Mesothelial cell of epicardium (in vitro differentiated cells): ENCODE measurements at places on chromosomes 7 and 10.

- no peak overlapping the region for H3K27ac ChIP-seq
- H3K36me3 ChIP-seq = no peaks in the 10 kb centered on the region
- peaks cover 2% of the 10 kb centered on the region for H3K27me3 ChIP-seq
- no peak overlapping the region for H3K4me3 ChIP-seq
These were observed 19.5 kb upstream of the GRIFIN start for GRCh38 chr7:2495418-2496299.

DNA sequence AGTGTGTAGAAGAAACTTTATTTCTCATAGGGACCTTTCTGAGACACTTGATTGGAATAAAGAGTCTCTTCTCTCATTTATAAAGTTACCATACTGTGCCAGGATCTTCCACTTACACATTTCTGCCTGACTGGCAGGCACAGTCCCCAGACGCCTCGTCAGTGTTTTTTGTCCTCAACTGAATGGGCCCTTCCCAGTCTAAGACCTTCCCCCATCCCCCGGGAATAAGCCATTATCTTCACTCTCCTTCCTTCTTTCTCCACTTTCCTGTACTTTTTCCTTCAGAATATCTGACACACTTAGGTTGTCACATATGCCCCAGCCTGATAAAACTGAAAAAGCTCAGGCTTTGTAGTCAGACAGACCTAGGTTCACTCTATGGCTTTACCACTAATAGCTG, 35.3 kb upstream of the KCNIP2 start:
- no peak overlapping the region for H3K4me3 ChIP-seq
- no peaks in the 10 kb centered on the region for H3K27me3 ChIP-seq
- H3K27ac ChIP-seq = no peak overlapping the region

DNA sequence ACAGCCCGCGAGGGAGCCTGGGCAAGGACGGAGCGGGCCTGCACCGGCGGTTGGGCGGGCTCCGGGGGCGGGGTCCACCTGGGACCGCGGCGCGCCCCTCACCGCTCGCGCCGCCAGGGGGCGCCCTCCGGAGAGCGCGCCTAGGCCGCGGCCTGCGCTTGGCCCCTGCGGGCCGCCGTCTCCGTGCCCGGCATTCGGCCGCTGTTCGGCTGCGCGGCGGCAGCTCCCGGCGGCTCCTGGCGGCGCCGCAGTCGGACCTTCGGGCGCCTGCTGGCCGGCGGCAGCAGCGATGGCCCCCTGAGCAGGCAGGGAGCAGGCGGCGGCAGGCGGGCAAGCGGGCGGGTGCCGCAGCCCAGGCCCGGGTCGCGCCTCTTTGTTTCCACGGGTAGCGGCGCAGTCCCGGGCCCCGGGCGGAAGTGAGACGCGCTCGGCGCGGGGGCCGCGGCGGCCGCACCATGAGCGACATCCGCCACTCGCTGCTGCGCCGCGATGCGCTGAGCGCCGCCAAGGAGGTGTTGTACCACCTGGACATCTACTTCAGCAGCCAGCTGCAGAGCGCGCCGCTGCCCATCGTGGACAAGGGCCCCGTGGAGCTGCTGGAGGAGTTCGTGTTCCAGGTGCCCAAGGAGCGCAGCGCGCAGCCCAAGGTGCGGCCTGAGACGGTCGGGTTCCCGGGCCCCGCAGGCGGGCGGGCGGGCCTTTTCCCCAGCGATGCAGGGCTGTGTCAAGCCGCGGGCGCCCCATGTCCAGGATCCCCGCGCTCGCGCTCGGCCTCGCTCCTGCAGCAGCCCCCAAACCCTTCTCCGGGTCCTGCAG, at the start of gene INTS15:
Gene INTS15 (plus strand): TSS at position 193 of the 816 bp plus-strand sequence. CDS start 263 bp downstream, at position 456.
- peak within 1 kb of the TSS; percentile 90 for H3K4me3 ChIP-seq
- H3K27me3 ChIP-seq = no peaks in the 10 kb centered on the region
- DNase-seq = peak; percentile 89
- peaks cover 40% of the 10 kb centered on the region for H3K36me3 ChIP-seq
- peaks cover 9% of the 10 kb centered on the region for H3K4me1 ChIP-seq
- H3K27ac ChIP-seq = peak within 1 kb of the TSS; percentile 96

- H3K27me3 ChIP-seq = no peaks in the 10 kb centered on the region
- no peak overlapping the region for H3K27ac ChIP-seq
- no peaks in the 10 kb centered on the region for H3K36me3 ChIP-seq
- peaks cover 10% of the 10 kb centered on the region for H3K4me1 ChIP-seq
These were observed 111.6 kb downstream of the SGMS1 start for GRCh38 chr10:50512214-50512595.

- H3K27me3 ChIP-seq = no peaks in the 10 kb centered on the region
- no peak for DNase-seq
- H3K4me1 ChIP-seq = peaks cover 9% of the 10 kb centered on the region
- no peak overlapping the region for H3K4me3 ChIP-seq
- H3K27ac ChIP-seq = no peak overlapping the region
These were observed 219.8 kb upstream of the BMPER start for GRCh38 chr7:33685503-33685902.

- H3K4me3 ChIP-seq = no peak overlapping the region
- DNase-seq = no peak
- H3K4me1 ChIP-seq = no peaks in the 10 kb centered on the region
- no peaks in the 10 kb centered on the region for H3K36me3 ChIP-seq
- H3K27me3 ChIP-seq = peaks cover 28% of the 10 kb centered on the region
These were observed 44.7 kb upstream of the PDZD8 start for GRCh38 chr10:117419921-117420320.

GRCh38 chr10:3893901-3894563, 109.0 kb upstream of the KLF6 start:
- H3K27ac ChIP-seq = peak overlapping the region; percentile 72
- no peaks in the 10 kb centered on the region for H3K27me3 ChIP-seq
- H3K4me1 ChIP-seq = peaks cover 37% of the 10 kb centered on the region
- no peaks in the 10 kb centered on the region for H3K36me3 ChIP-seq

DNA sequence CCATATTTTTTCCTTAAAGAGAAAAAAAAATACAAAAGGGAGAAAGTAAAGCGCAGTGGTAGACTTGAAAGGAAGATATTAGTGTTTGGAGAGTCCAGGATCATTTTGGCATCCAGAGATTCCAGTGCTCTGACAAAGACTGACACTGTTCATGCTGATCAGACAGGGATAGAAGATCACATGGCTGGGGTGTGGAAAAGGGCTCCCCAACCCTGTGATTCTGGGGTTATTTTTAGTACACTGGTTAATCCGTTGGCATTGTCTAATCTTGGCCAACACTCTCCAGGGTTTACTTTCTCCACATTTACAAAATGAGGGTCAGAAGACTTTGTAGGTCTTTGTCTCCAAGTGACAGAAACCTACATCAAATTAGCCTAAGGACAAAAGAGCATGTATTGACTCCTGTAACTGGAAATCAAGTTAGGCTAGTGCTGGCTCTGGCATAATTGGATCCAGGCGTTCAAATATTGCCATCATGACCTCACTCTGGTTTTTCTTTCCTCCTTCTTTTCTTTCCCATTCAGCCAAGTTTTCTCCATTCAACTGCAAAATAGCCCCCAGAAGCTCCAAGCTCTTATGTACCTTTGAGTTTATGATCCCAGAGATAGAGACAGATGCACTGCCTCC, 181.6 kb downstream of the PHTF2 start:
- peaks cover 3% of the 10 kb centered on the region for H3K4me1 ChIP-seq
- no peak overlapping the region for H3K4me3 ChIP-seq
- H3K36me3 ChIP-seq = no peaks in the 10 kb centered on the region
- no peaks in the 10 kb centered on the region for H3K27me3 ChIP-seq
- H3K27ac ChIP-seq = no peak overlapping the region
- DNase-seq = no peak

DNA sequence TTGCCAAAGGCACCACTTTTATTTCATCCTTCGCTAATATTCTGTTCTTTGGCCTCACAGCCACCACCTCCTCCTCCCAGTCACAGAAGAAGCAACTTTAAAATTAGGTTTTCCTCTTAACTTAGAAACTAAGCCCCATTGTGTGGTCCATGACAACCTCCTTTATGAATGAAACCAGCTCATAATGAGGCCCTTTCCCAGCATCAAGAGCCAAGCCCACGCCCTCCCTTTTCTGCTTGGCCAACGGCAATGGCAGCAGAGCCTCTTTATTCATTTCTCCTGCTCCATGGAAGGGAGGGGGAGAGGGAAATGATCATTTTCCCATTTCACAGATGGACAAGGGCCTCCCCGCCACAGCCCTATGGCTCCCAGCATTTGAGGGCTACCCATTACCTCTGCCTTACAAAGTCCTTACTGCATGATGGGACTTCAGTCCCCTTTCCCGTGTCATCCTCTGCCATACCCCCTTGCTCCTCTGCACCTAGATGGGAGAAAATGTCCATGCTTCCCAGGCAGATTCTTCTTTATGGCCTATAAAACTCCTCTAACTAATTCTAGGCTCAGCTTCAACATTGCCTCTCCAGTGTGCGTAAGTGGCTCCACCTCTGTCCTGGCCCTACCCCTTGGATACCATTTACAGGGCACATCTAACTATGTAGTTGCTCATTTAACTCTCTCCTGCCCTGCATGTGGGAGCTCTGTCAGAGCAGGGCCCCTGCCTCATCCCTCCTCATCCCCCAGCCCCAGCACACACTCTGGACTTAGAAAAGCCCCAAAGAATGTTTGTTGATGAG, 475.5 kb downstream of the RPS24 start:
- H3K27ac ChIP-seq = no peak overlapping the region
- H3K36me3 ChIP-seq = no peaks in the 10 kb centered on the region
- peaks cover 29% of the 10 kb centered on the region for H3K4me1 ChIP-seq
- no peak overlapping the region for H3K4me3 ChIP-seq
- H3K27me3 ChIP-seq = no peaks in the 10 kb centered on the region
- no peak for DNase-seq

- no peaks in the 10 kb centered on the region for H3K4me1 ChIP-seq
- H3K27me3 ChIP-seq = peaks cover 16% of the 10 kb centered on the region
- H3K27ac ChIP-seq = no peak overlapping the region
- H3K36me3 ChIP-seq = no peaks in the 10 kb centered on the region
- DNase-seq = no peak
These were observed 117.1 kb upstream of the ANTXRL start for GRCh38 chr10:46169736-46170135.

- H3K36me3 ChIP-seq = peaks cover 5% of the 10 kb centered on the region
- H3K4me1 ChIP-seq = no peaks in the 10 kb centered on the region
- no peak for DNase-seq
- H3K4me3 ChIP-seq = no peak overlapping the region
- H3K27me3 ChIP-seq = no peaks in the 10 kb centered on the region
These were observed 77.9 kb downstream of the HECTD2 start for GRCh38 chr10:91487911-91488582.

GRCh38 chr10:94025806-94026205, 32.1 kb downstream of the PLCE1 start:
- H3K27ac ChIP-seq = no peak overlapping the region
- peaks cover 7% of the 10 kb centered on the region for H3K36me3 ChIP-seq
- no peaks in the 10 kb centered on the region for H3K4me1 ChIP-seq
- peaks cover 5% of the 10 kb centered on the region for H3K27me3 ChIP-seq
- no peak for DNase-seq
